GM12878 (cell line): ENCODE measurements at places on chromosomes 11 and 22. TPM values are rescaled to one million over a fixed set of nuclear protein-coding genes. Genes with fewer than 3 reads are reported as not detected.

DNA sequence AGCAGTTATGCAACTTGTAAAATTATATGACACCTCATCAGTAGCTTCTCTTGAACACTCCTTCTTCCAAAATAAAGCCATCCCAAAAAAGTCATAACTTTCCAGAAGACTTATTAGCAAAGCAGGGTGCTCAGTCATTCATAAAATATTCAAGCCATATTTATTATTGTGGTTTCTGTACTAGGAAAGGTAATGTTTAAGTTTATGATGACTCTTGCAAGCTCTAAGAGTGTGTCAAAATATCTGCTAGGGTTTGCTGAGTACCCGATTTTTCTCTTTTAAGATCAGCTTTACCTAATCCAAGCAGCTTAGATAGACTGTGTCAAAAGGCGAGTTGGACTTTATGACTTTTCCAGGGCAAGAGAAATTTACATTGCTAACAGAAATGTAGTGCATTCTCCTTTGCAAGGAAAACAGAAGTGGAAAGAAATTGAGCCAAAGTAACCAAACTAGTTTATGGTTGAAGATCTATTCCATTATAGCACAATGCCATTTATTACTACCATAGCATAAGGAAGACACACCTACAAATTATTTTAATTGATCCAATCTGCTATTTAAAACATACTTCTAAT lies 98.0 kb upstream of the SOX6 start:
- no peaks in the 10 kb centered on the region for H3K36me3 ChIP-seq
- H3K4me1 ChIP-seq, result no peaks in the 10 kb centered on the region
- no peak overlapping the region for H3K27ac ChIP-seq
- H3K4me3 ChIP-seq, result no peak overlapping the region

- no peak for DNase-seq
- H3K27ac ChIP-seq, result no peak overlapping the region
- no peaks in the 10 kb centered on the region for H3K27me3 ChIP-seq
- H3K4me1 ChIP-seq, result no peaks in the 10 kb centered on the region
Observed at GRCh38 chr11:124176925-124177715, 6.0 kb upstream of the OR10D3 start.

PAK1 gene
- polyA plus RNA-seq, result 99.1 and 106 TPM in 2 replicates

DNA sequence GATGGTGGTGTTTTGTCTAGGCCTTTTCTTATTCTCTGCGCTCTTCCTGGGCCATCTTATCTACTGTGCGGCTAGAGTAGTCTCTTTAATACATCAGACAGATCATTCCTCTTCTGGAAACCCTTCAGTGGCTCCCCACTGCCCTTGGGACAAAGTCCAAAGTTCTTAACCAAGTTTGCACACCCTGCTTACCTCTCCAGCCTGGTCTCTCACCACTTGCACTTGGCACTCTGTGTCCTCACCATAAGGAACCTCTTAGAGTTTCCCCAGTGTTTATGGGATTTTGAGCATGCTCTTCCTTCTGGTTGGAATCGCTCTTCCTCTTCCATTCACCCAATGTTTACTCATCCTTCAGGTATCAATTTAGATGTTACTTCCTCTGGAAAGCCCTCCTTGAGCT lies 5.2 kb upstream of the SPTBN2 start:
- no peak for DNase-seq
- H3K4me3 ChIP-seq, result no peak overlapping the region
- H3K36me3 ChIP-seq, result no peaks in the 10 kb centered on the region
- H3K27me3 ChIP-seq, result no peaks in the 10 kb centered on the region; the same call in none of the 2 replicates
- H3K4me1 ChIP-seq, result no peaks in the 10 kb centered on the region
